ENCODE measurements at places on chromosomes 1 and 21.

GRCh38 chr1:19448491-19449439 lies 36.6 kb downstream of the CAPZB start:
- DNase-seq = peak; percentile 47

GRCh38 chr21:36297938-36298572 lies 21.9 kb upstream of the MORC3 start:
- DNase-seq = no peak

DNA sequence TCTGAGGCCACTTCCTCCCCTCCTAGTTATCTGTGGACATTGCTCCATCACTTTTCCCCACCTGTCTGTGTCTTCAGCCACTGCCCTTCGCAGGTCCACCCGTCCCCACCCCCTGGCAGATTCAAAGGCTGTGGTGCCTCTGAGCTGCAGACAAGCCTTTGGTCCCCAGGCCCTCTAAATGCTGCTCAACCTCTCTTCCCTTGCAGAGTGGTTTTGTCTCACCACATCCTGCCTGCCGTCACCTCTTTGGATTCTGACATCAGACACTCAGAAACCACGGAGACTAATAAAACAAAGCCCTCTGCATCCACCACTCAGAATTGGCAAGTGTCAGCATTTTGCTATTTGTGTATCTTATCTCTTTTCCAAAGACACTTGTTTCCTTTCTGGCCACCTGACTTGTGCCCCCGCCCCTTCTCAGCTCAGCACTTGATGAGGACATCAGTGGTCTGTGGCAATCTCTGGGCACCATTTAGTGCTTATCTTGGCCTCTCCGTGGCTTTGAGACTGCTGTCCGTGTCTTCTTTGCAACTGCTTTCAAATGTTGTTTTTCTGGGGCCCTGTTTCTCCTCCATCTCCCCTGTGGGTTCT lies 7.7 kb downstream of the CNIH3 start:
- peak; percentile 40 for DNase-seq

GRCh38 chr1:60835649-60836048 lies 246.7 kb upstream of the NFIA start:
- DNase-seq = no peak

GRCh38 chr1:247281001-247281574 lies 25.2 kb downstream of the VN1R5 start:
- no peak for DNase-seq

- no peak for DNase-seq
These were observed 97.2 kb downstream of the PHTF1 start for GRCh38 chr1:113662101-113662500.

DNA sequence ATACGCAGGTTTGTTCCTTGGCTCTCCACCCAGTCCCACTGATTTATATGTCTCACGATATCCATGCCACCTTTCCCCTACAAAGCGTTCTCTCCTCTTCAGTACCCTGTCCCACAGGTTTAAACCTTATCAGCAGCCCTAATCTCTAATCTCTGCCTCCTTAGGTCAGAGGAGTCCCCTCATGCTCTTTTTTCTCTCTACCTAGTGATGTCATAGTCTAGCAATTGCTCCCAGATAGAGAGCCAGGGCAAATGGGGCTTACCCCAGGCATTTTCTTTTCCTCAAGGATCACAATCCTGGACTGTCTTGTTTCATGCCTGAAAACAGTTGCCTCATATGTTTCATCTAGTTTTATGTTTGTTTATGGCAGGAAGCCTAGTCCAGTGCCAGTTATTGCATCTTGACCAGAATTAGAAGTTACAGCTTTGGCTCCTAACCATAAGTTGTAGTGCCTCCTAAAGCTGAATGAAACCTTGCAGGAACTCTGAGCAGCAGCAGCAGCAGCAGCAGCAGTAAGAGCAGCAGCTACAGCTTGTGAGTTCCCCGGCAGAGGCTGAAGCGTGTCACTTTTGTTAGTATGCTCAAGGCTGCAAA lies 26.7 kb upstream of the TP53BP2 start:
- no peak for DNase-seq

DNA sequence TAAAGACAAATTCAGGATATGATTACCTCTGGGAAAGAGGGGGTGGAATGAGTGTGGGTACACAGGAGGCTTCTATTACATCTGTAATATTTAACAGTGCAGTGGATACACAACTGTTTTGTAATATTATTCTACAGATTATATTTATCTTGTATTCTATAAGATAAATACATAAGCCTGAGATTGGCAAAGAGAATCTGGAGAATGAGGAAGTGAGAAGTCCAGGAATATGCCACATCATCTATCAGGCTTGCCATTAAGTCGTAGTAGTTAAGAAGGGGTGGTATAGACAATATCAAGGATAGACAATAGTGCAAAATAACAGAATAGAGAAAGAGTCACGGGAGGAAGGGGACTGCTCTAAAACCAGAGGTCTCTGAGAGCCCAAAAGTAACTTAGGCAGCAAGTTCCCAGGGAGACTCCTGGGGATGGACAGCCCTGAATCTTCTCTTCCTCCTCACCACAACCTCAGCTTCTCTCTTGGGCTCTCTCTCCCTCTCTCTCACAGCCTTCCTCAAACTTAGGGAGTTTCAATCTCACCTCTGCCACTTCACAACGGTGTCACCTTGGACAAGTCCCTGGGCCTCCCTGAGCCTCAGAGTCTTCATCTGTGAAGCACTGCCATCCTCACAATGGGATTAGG lies 14.0 kb upstream of the PTAFR start:
- DNase-seq = no peak

GRCh38 chr21:17348357-17348756 lies 164.5 kb upstream of the CXADR start:
- no peak for DNase-seq

GRCh38 chr1:177824508-177824982 lies 145.3 kb downstream of the SEC16B start:
- DNase-seq = no peak

DNA sequence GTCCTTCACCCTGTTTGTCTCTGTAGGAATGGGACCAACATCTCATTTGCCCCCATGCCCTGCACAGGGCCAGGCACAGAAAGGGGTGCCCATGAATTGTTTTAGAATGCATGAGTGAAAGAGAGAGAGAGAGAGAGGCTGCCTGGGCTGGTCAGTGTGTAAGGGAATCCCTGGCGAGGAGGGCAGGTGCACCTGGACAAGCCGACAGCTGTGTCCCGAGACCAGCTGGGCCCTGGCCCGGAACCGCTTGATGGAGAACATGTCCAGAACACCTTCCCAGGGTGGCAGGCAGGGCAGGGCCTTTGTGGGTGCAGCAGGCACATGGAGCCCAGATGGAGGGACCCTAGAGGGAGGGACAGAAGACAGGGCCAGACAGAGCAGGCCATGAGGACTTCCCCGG lies 22.7 kb downstream of the SPOCD1 start:
- no peak for DNase-seq

DNA sequence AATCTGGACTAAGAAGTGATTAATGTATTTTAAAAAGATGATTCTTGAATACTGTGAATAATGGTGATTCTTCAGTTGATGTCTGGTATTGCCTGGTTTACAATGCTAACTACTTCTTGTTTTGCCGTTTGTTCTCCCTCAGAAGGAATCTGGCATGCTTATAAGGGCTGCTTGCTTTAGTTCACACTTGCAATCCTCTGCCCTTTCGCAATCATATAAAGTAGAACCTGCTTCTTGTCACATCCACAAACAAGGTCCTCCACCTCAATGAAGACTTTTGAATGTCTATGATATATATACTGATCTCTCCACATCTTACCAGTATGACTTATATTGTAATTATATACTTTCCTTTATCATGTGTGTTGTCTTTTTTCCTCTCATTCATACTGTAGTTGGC lies 92.6 kb downstream of the ADGRL4 start:
- DNase-seq = no peak

DNA sequence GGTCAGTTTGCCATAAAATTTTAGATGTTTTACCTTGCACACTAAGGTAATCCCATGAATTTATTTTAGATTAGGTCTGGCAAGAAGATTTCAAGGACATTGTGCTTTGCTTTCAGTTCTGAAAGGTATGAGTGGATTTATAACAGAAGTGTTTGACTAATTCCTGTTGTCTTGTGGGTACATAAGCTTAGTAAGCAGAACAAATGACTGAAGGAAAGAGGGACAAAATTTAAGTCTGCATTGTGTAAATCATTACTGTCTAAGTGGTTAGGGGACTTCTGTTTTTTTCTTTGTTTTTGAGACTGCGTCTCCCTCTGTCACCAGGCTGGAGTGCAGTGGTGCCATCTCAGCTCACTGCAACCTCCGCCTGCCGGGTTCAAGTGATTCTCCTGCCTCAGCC lies 60.1 kb downstream of the PKN2 start:
- DNase-seq = no peak

GRCh38 chr21:32197896-32198295 lies 81.0 kb downstream of the MIS18A start:
- DNase-seq = no peak

DNA sequence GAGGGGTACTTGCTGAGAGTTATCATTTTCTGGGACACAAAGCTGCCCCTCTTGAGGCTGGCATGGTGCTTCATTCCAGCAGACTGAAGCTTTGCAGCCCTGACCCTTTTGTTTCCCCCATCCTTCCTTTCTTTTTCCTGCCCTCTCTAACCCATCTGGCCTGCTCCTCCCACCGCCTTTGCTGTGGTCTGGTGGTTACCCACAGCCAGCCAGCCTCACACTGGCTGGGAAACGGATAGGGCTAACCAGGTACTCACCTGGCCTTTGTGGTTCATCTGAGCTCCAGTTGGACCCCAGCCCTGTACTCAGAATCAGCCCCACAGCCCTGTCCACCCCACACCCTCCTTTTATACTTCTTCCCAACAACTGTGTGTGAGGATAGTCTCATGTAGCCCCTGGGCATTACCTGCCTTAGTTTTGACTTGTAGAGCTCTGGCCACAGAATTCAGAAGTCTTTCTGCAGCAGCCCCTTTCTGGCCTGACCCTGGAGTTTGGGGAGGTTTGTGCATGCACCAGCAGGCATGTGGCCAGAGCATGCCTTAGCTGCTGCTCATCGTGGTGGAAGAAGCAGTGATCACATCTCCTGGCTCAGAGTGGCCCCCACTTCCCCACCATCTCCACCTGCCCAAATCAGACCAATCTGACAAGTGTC lies 138.0 kb downstream of the TRABD2B start:
- no peak for DNase-seq

GRCh38 chr1:184838504-184838951 lies 83.9 kb upstream of the EDEM3 start:
- peak; percentile 40 for DNase-seq

GRCh38 chr1:69058454-69058853 lies 509.3 kb upstream of the LRRC7 start:
- DNase-seq = no peak

- no peak for DNase-seq
These were observed 12.0 kb downstream of the MIIP start for GRCh38 chr1:12031039-12031980.

DNA sequence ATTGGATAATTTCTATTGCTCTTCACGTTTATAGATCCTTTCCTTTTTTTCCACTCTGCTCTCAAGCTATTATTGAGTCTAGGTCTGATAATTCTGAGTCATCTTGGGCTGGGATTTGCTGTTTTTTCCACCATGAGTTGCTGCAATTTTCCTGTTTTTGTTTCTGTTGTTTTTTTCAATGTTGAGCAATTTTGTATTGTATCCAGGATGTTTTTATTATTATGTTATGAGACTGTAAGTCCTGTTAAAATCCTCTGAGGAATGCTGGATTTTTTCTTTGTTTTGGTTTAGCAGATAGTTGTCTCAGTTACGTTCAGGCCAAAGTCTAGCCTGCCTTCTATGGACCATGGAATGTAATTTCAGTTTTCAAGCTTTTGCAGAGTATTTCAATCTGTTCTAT lies 13.0 kb upstream of the SLC35A3 start:
- no peak for DNase-seq

DNA sequence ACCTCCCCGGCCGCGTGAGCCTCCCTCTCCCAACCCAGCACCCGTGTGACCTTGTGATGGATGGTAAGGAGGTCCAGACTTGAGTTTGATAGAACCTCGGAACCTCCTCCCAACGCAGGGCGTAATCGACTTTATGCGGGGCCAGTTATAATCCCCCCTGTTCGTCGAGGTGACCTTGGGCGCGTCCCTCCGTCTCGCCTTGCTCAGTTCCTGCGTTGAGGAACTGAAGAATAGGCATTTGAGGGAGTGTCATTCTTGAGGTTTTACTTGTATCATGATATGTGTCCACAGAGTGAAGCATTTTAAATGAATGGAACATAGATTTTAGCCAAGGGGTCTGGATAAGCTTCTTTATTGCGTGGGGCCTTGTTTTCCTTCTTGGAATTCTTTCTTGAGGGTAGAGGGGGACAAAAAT lies 433 bp downstream of the TIMM17A start:
- peak; percentile 34 for DNase-seq

- no peak for DNase-seq
These were observed 16.3 kb upstream of the DNAJC6 start for GRCh38 chr1:65292861-65293593.

DNA sequence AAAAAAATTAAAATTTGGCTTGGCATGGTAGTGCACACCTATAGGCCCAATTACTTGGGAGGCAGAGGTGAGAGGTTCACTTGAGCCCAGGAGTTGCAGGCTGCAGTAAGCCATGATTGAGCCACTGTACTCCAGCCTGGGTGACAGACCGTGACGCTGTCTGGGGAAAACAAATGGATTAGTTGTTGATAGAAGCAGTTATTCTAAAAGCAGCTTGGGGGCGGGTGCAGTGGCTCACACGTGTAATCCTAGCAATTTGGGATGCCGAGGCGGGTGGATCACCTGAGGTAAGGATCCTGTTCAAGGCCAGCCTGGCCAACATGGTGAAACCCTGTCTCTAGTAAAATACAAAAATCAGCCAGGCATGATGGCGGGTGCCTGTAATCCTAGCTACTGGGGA lies 40.3 kb downstream of the KIF1B start:
- DNase-seq = no peak

GRCh38 chr21:26055841-26056264 lies 114.7 kb downstream of the APP start:
- no peak for DNase-seq

GRCh38 chr21:28875078-28875477 lies 117.6 kb downstream of the LTN1 start:
- DNase-seq = no peak

DNA sequence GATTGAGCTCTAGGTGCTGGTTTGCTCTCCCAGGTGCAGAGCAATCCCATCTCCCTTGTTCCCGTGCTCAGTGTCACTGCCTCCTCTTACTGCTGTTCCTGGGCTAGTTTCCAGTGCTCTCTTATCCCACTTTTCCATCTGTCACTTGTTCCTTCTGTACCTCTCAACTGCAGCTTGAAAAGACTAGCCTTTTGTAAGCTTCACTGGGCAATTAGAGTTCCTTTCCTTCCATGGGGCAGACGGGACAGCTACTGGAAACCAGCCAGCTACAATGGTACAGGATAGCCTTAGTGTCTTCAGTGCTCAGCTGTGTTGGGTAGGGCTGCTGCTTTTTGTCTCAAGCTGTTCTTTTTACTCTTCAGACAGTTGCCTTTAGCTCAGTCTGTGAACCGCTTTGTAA lies 31.6 kb downstream of the AGT start:
- no peak for DNase-seq

DNA sequence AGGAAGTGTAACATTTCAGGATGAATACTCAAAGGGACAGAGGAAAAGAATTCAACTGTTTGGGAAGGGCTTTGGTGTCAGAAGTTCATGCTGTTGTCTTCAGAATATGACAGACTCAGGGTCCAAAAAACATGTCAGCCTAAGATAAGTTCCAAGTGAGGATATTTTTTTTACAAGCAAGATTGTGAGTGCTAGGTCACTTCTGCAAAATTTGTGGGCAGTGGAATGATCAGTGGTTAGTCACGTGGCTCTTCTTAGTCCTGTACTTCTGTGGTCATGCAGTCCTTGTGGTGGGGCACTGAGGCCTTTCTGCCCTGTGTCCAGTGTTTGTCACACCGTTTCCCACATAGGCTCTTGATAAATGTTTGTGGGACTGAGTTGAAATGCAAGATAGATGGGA lies 5.2 kb downstream of the RGL1 start:
- DNase-seq = no peak

Measured in RKO (cell line).